Fibroblast of lung (primary cell): ENCODE measurements at places on chromosomes 3 and 15.

DNA sequence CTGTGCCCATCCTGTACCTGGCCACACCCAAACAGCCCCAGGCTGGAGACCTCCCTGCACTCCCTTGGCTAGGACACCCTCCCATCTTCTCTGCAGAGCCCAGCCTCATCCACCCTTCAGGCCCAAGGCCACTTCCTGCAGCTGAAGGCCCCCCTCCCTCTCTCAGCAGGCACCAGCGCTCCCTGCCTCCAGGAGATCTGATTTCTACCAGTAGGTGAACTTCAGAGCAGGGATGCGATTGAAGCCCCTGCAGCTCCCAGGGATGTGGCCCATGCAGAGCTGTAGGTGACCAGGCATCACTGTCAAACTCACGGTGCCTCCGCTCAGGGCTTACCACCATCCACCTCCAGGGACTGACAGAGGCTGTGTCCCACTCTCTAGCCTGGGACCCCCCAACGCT, 96.3 kb downstream of the NUP210 start:
- H3K36me3 ChIP-seq: no peaks in the 10 kb centered on the region
- DNase-seq: no peak

DNA sequence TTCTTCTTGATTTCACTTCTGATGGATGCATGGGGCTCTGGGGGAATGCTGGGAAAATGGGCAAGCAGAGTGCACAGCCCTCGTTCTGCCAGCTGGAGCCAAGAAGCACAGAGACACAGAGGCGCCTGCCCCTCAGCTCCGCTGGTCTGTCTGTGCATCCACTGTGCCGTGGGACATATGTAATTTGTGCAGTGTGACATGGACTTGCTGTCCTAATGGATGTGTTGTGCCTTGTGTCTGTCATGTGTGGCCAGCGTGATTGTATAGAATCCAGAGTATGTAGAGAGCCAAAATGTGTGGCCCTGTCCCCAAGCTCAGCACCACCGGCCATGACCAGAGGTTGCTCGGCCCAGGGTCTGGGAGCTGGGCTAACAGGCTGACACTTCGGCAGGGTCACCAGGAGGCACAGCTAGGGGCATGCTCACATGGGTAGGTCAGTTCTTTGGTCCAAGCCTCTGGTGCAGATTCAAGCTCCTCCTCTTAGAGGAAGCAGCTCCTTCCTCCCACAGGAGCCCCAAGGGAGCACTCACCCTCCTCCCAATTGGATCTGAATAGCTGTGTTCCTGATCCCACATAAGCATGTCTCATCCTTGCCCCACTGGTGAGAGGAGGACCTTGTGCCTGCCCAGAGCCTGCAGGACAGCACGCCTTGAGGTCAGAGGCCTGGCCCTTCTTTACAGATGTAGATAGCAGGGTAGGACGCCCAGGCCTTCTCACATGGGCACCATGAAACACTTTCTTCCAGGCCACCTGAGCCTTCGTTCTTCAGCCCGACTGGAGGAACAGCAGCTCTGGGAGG, 100.8 kb upstream of the ABHD17C start:
- H3K27ac ChIP-seq: no peak overlapping the region
- no peak for DNase-seq
- H3K27me3 ChIP-seq: no peaks in the 10 kb centered on the region
- peaks cover 4% of the 10 kb centered on the region for H3K4me1 ChIP-seq
- H3K36me3 ChIP-seq: peaks cover 7% of the 10 kb centered on the region

- H3K4me1 ChIP-seq: no peaks in the 10 kb centered on the region
- no peak for DNase-seq
- no peaks in the 10 kb centered on the region for H3K27me3 ChIP-seq
- no peaks in the 10 kb centered on the region for H3K36me3 ChIP-seq
- H3K4me3 ChIP-seq: no peak overlapping the region
Measured at GRCh38 chr15:39517122-39517855, 63.6 kb upstream of the THBS1 start.

DNA sequence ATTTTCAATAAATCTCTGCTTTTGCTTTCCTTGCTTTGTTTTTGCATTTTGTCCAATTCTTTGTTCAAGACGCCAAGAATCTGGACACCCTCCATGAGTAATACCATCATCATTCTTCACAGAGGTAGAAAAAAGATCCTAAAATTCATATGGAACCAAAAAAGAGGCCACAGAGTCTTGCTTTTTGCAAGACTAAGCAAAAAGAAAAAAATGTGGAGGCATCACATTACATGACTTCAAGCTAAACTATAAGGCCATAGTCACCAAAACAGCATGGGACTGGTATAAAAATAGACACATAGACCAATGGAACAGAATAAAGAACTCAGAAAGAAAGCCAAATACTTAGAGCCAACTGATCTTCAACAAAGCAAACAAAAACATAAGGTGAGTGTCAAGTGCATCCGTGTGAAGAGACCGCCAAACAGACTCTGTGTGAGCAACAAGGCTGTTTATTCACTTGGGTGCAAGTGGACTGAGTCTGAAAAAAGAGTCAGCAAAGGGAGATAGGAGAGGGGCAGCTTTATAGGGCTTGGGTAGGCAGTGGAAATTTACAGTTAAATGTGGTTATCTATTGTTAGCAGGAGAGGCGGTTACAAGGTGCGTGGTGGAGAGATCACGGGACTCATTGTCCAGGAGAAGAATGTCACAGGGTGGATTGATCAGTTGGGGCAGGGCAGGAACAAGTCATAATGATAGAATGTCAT, 10.9 kb downstream of the STRIT1 start:
- no peaks in the 10 kb centered on the region for H3K36me3 ChIP-seq
- H3K27ac ChIP-seq: no peak overlapping the region
- H3K4me1 ChIP-seq: peaks cover 3% of the 10 kb centered on the region
- no peaks in the 10 kb centered on the region for H3K27me3 ChIP-seq

DNA sequence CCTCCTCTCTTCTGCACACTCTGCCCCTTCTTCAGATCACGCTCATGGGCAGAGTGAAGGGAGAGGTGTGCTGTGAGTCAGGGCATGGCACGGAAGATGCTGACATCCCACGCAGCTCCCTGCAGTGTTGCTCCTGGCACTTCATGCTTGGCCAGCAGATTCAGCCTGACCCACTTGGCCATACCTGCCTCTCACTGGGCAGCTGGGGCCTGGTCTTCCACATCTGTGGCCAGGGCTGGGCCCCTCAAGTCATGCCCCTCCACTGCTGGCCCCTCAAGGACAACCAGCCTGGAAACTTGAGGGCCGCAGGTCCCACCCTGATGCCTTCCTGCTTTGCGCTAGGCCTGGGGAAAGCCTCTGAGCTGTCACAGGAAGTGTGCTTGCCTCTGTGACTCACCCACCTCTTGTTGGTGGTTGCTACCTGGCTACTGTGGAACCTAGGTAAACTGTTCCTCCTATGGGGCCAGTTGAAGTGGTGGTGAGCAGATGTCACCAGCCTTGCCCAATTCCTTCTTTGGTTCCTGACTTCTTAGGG, 48.7 kb downstream of the BSN start:
- H3K4me3 ChIP-seq: no peak overlapping the region
- H3K27me3 ChIP-seq: no peaks in the 10 kb centered on the region
- no peaks in the 10 kb centered on the region for H3K4me1 ChIP-seq
- no peaks in the 10 kb centered on the region for H3K36me3 ChIP-seq

DNA sequence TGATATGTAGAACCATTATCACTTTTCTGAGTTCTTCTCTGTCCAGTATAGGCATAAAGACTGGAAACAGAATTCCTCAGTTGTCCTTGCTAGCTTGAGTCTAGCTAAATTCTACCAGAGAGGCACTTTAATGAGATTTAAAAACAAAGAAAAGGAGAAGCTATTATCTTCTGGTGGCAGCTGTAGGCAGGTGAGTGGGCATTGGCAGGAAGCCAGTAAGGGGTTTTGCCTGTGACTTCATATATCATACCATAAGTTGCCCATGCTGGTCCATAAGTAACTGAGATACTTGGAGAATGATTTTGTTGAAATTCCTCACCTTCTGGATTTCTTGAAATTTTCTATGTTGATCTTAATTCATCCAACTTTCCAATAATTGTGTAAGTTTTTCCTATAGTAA, 402.3 kb upstream of the TGFBR2 start:
- H3K4me3 ChIP-seq: no peak overlapping the region
- DNase-seq: no peak
- no peaks in the 10 kb centered on the region for H3K36me3 ChIP-seq

DNA sequence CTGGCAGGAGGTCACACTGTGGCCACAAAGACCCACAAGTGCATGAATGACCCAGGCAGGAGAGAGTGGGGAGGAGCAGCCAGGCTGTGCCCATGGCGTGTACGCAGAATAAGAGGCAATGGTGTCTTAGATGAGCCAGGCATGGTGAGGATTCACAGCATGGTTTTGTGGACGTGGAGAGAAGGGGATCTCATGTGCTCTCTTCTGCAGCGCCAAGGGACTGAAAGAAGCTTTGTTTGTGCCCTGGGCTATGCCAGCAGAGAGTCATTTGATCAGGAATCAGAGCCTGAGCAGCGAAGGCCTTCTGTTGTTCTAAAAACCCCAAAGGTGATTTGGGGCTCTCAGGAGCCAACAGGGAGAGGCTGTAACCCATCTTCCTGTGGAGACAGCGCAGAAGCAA, 18.7 kb upstream of the RPP14 start:
- no peak overlapping the region for H3K27ac ChIP-seq
- H3K4me3 ChIP-seq: no peak overlapping the region
- DNase-seq: no peak
- H3K4me1 ChIP-seq: no peaks in the 10 kb centered on the region

- peaks cover 9% of the 10 kb centered on the region for H3K36me3 ChIP-seq
- no peaks in the 10 kb centered on the region for H3K27me3 ChIP-seq
- no peaks in the 10 kb centered on the region for H3K4me1 ChIP-seq
- peak overlapping the region; percentile 41 for H3K27ac ChIP-seq
Measured at GRCh38 chr3:177041021-177041729, 156.1 kb downstream of the TBL1XR1 start.

GRCh38 chr3:98763076-98763475, at the start of gene ST3GAL6:
Gene ST3GAL6, plus strand, starts transcription at chr3:98763340. Its CDS starts 5,101 bp downstream, at chr3:98768441.
- H3K27me3 ChIP-seq: no peaks in the 10 kb centered on the region
- H3K4me3 ChIP-seq: no peak within 1 kb of the TSS
- DNase-seq: no peak

DNA sequence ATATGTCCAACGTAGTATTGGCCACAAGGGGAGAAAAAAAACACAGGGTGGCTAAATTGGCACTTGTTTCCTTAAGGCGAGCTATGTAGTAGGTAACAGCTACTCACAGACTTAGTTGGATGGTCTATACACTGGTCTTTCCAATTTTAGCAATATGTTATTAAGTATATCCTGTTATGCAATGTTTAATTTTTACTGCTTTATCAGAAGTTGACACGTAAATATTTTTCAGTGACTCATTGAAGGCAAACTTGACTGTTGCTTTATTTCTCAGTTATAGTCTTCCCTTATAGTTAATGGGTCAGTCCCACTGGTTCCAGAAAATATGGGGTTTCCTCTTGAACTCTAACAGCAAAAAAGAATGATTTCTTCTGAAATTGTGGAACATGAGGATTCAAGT, 46.5 kb downstream of the ADPGK start:
- no peak overlapping the region for H3K4me3 ChIP-seq
- no peaks in the 10 kb centered on the region for H3K4me1 ChIP-seq
- no peaks in the 10 kb centered on the region for H3K27me3 ChIP-seq
- DNase-seq: no peak
- H3K27ac ChIP-seq: no peak overlapping the region

GRCh38 chr3:188775412-188775811, 396.4 kb upstream of the TPRG1 start:
- H3K27ac ChIP-seq: no peak overlapping the region
- no peak for DNase-seq
- H3K4me1 ChIP-seq: peaks cover 13% of the 10 kb centered on the region
- H3K4me3 ChIP-seq: no peak overlapping the region

- no peak overlapping the region for H3K27ac ChIP-seq
- no peaks in the 10 kb centered on the region for H3K4me1 ChIP-seq
- no peak overlapping the region for H3K4me3 ChIP-seq
- DNase-seq: no peak
- no peaks in the 10 kb centered on the region for H3K36me3 ChIP-seq
Measured at GRCh38 chr3:169675091-169675490, 11.6 kb upstream of the MECOM start.

DNA sequence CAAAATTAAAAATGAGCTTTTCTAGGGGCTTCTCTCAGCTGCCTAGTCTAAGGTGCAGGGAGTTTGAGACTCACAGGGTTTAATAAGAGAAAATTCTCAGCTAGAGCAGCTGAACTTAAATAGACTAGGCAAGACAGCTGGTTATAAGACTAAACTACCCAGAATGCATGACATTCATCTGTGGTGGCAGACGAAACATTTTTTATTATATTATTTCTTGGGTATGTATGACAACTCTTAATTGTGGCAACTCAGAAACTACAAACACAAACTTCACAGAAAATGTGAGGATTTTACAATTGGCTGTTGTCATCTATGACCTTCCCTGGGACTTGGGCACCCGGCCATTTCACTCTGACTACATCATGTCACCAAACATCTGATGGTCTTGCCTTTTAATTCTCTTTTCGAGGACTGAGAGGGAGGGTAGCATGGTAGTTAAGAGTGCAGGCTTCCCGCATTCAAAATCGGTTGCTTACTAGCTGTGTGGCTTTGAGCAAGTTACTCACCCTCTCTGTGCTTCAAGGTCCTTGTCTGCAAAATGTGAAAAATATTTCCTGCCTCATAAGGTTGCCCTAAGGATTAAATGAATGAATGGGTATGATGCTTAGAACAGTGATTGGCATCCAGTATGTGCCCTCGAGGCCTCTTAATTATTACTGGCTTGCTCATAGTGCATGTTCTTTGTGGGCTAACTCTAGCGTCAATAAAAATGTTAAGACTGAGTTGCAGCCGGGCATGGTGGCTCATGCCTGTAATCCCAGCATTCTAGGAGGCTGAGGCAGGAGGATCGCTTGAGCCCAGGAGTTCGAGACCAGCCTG, 984 bp downstream of the CCR5 start:
- DNase-seq: no peak
- no peaks in the 10 kb centered on the region for H3K4me1 ChIP-seq
- H3K27me3 ChIP-seq: peaks cover 17% of the 10 kb centered on the region
- no peaks in the 10 kb centered on the region for H3K36me3 ChIP-seq

DNA sequence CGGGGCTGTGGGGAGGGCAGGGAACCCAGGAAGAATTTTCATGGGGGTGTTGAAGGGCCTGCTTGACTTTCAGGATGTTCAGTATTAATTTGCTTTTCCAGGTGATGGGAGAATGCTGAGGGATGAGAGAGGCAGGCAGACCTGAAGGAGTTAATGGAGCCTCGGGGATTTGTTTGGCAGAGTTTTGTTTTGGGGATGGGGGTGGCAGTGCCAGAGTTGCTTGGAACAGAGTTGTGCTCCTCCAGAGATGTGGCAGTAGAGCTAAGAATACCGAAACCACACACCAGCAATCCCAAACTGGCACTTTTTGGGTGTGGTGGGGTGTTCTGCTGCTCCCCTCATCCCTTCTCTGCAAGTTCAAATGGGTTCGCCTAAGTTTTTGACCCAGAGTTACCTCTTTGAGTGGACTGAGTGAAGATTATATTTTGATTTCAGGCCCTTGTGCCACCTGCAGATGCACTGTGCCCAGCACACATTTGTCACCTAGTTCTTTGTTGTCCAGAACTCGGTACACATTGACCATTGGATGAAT, 1.6 kb downstream of the BOC start:
- H3K4me1 ChIP-seq: peaks cover 3% of the 10 kb centered on the region
- DNase-seq: no peak
- peak overlapping the region; percentile 46 for H3K4me3 ChIP-seq
- H3K27me3 ChIP-seq: no peaks in the 10 kb centered on the region
- H3K36me3 ChIP-seq: no peaks in the 10 kb centered on the region

GRCh38 chr3:190626951-190627620, 113.2 kb downstream of the IL1RAP start:
- no peak for DNase-seq
- no peaks in the 10 kb centered on the region for H3K4me1 ChIP-seq
- H3K36me3 ChIP-seq: no peaks in the 10 kb centered on the region
